ENCODE measurements at places on chromosomes 12 and 14.

DNA sequence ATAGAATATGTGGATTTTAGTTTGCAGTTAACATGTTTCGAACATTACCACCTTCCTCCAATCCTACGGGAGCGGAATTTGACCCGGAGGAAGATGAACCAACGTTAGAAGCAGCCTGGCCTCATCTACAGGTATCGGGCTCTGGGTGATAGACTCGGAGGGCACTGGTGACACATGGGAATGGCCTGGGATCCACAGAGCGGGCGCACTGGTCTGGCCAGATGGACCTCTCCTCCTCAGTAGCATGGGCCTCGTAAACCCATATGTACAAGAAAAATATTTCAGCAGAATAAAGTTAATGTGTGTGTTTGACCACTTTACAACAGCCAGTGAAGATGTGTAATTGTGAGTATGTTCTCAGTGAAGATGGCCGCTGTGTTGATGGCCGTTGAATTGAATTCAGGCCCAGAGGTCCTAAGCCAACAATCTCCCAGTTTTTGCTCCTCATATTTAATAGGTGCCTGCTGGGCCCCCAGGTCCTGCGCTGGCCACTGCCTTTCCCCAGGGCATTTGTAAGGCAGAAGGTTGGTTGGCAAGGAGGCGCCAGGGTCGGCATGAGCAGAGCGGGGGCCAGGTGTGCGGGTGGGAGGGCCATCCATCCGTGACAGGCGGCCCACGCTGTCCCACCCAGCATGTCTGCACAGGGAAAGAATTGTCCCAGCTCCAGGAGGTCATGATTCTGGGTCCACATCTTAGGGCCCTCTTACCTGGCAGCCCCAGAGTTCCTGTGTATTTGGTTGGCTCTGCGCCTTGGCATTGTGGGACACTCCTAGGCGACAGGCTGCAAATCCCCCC is 82.0 kb upstream of the DYNC1H1 start:
- DNase-seq = no peak

GRCh38 chr14:23182372-23183157 is 895 bp downstream of the SLC7A8 start:
- DNase-seq = no peak

- DNase-seq = no peak
Measured at GRCh38 chr12:52300796-52301691, 9.7 kb upstream of the KRT81 start.

DNA sequence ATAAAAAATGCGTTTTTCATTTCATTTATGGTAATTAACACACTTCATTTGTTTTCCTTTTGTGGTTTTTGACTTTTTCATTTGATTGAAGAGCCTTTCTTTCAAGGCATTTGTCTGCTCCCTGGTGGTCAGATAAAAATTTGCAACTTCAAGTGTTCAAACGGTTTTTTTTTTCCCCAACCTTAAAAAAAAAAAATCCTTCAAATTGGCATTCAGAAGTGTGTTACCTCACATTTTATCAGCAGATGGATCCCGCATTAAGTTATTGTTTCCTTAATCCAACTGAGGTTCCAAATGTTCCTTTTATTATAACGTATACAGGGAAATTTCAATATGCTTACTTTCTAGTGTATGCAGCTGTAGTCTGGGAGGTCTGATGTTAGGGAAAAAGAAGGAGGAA is 47.2 kb downstream of the MYF5 start:
- no peak for DNase-seq

DNA sequence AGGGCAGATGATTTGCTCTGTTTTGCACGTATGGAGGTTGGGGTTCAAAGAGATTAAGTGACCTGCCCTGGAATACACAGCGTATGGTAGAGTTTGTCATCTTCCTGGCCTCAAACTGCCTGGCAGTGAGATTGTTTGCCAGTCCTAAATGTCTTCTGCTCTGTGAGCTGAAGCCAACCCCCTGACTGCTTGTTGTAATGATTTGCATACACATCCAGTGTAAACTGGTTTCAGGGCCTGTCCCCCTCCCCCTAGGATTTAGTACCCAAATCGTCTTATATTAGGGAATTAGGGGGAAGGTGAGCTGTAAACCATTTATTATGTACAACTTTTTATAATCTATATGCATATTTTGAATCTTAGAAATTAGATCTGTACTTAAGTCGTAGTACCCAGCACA is 38.4 kb downstream of the AKAP3 start:
- no peak for DNase-seq

DNA sequence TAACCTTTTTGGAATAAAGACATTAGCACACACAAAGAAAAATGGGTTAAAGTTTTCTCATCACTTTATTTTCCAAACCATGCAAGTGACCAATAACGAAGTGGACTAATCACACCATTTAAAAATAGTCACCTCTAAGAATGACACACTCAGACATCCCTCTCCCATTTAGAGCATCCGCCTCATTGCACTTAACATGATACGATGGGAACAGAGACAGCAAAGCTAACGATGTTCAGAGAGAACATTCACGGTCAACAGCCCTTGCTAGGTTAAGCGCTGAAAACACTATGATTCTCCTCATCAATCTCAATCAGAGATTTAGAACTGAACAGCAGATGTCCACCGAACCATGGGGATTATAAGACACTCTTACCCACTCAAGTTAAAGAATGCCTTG is 35.8 kb downstream of the NIN start:
- no peak for DNase-seq

DNA sequence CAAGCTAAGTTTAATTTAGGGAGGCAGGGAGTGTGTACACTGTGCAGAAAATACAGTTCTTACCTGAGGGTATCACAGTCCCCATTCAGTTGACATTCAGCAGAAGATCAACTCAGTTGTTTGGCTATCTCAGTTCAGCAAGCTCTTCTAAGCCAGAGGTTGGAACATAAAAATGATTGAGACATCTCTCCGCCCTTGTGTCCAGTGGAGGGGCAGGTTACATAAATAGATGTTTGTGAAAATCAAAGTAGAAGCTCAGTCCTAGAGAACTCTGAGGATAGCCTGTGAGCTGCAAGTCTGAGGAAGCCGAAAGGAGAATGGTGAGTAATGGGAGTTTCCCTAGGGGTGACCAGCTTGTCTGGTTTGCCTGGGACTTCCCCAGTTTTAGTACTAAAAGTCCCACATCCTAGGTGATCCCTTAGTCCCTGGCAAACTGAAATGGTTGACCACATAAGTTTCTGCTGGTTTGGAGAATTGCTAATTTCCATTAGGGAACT is 251.4 kb upstream of the ATP2B1 start:
- no peak for DNase-seq

GRCh38 chr12:65685514-65685913 is 138.8 kb upstream of the HMGA2 start:
- DNase-seq = no peak

DNA sequence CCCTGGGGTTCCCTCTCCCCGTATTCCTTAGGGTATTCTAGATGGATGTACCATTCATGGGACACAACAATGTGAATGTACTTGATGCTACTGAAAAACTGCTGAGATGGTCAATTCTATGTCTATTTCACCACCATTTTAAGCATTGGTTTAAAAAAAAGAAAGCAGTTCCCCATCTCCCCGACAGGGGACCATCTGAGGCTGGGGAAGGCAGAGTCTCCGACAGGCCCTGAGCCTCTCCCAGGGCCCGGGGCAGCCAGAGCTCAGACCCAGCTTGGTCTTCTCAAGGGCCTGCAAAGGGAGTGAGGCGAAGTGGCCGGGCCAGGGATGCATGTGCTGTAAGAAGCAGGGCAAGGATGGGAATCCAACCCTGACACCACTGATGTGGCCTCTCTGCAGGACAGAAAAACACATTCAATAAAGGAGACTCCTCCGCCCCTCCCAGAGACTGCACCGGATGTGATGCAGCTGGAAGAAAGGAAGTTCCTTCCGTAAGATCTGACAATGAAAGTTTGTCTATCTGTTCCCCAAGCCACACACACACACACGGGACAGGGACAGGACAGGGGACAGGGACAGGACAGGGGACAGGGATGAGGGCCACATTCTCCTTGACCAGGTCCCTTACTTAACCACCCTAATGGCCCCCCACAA is 234.1 kb downstream of the BCL11B start:
- DNase-seq = no peak

GRCh38 chr12:156945-157344 is 57.0 kb downstream of the SLC6A12 start:
- DNase-seq = no peak

GRCh38 chr12:67320614-67321295 is 51.6 kb downstream of the CAND1 start:
- DNase-seq = no peak

GRCh38 chr12:132955094-132956010 is 754 bp downstream of the ZNF605 start:
- DNase-seq = no peak

GRCh38 chr12:123041042-123041531 is 60.6 kb downstream of the ARL6IP4 start:
- no peak for DNase-seq

DNA sequence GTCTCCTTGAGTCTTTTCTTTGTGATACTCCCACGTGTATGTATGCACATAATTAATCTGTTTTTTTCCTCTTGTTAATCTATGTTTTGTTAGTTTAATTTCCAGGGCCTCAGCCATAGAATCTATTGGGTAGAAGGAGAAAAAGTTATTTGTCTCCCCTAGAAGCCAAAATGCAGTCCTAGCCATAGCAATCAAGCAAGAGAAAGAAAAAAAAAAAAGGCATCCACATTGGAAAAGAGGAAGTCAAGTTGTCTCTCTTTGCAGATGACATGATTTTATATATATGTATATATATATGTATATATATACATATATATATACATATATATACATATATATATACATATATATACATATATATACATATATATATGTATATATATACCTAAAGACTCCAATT is 25.4 kb upstream of the ETV6 start:
- no peak for DNase-seq

GRCh38 chr12:122061253-122061652 is 17.3 kb upstream of the MLXIP start:
- DNase-seq = no peak

DNA sequence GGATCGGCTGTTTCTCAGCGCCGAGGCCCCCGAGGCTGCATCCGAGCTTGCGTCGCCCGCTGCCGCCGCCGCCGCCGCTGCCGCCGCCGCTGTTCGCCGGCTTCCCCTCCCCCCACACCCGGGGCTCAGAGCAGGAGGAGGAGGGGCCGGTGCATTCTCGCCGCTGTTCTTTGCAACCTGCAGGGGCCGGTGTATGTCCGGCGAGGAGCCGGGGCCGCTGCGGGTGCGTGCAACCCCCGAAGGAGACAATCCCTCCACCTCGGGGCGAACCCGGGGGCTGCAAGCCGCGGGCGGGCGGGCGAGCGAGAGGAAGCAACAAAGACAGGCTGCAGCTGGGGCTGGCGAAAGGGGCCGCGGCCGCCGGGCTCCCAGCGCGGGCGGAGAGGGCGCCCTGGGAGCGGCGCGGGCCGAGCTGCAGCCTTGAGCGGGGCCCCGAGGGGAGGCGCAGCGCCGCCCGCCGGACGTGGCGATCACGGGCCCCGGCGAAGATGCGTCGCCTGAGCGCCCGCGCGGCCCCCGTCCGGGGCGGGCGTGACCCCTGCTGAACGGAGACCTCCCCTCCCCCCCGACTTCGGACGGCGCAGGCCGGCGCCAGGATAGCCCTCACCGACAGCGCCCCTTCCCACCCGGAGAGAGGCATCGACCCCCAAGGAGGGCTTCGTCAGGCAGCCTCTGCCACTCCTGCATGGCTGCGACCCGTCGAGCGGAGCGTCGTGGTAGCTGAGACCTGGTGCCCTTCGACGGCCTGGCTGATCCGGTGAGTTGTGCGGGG is 702 bp downstream of the FAM222A start:
- peak; percentile 25 for DNase-seq

DNA sequence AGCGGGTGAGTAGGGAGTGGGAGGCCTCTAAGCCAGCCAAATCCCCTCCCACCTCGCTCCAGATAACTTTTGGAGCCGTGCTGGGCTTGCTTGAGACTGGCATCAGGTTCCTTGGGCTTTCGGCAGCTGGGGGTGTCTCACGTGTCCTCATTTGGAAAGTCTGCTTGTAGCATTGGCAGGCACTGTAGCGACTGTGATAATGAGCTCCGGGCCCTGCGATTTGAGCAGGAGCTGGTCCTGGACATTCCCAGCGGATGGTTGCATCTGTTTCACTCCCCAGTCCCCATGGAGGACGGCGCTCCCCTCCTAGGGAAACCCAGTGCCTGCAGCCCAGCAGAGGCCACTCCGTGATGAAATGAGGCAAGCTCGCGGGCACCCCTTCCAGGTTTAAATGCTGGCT is 49.4 kb downstream of the DGLUCY start:
- DNase-seq = no peak

DNA sequence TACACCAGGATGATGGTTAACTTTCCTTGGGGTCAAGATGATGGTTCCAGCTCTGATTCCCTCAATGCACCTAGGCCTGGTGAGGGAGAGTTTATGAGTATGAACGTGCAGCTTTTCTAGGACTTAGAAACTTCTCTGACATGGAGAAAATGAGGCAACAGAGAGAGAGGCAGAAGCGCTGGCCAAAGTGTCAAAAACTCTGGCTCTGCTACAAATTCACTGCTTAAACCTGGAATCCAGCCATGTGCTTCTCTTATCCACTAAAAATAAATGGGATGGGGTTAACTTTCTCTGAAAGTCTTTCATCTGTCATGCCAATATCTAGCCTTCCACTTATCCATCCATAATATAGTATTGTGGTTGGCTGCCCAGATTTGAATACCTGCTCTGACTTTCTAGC is 568.7 kb downstream of the MED13L start:
- no peak for DNase-seq

DNA sequence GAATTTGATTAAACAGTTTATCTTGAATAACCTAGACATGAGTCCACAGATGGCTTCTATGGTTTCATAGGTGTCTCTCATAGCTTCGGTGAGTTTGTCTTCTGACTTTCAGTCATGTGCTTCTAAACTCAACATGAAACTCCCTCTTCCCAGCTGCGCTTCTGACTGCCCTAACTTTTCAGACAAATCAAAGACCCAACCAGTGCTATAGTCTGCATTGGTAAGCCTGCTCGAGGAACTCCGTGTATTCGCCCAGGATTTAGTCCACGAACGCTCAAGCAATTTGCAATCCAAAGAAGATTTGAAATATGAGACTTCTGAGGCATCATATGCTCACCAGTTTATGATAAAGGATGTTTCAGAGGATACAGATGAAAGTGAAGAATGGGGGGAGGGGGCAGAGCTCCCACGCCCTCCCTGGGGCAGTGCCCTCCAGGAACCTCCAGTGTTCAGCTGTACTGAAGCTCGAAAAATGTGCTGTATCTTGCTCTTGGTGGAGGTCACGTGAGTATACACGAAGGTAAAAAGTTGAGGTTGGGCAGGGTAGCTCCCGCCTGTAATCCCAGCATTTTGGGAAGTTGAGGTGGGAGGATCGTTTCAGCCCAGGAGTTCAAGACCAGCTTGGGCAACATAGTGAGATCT is 5.2 kb upstream of the RILPL2 start:
- DNase-seq = no peak

DNA sequence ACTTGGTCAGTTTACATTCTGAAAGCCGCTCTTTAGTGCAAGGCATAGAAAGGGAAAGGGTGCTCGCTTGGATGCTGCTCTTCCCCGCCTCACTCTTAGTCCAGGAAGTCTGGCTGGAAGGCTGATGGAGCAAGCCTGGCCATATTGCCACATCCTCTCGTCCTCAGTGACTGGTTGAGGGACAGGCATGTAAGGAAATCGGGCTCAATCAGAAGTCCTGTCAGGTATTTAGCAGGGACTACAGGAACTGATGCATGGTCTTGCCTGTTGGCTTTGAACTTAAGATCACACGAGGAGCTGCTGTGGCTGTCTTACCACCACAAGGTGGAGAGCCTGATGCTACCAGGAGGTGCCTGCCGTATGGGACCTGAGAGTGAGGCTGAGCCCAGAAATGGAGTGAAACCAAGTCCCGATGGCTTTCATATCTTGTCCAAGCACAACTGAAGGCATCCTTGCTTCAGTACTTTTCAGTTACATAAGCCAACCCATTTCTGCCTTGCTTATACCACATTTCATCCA is 10.7 kb upstream of the C12orf75 start:
- no peak for DNase-seq

- DNase-seq = no peak
Measured at GRCh38 chr12:30417697-30418231, 277.9 kb downstream of the IPO8 start.

All from cortex of kidney (tissue), 1 donor.